ENCODE measurements at places on chromosomes 13 and 19. TPM values are rescaled to one million over a fixed set of nuclear protein-coding genes. Genes with fewer than 3 reads are reported as not detected.

Gene SHC2
- 3.3 TPM for total RNA-seq

Gene FREM2
- total RNA-seq, result not detected

Gene IFI30
- 23.1 TPM for total RNA-seq

Gene SHISA7
- not detected for total RNA-seq

Gene CNN1
- total RNA-seq, result 2.2 TPM

Gene GFY
- total RNA-seq, result not detected

Gene STOML3
- not detected for total RNA-seq

Gene POMP
- 154 TPM for total RNA-seq

Gene FFAR2
- total RNA-seq, result not detected

Gene CEACAM20
- total RNA-seq, result not detected

Gene EBI3
- 0.33 TPM for total RNA-seq

Gene LRRC4B
- not detected for total RNA-seq

Gene FAM216B
- not detected for total RNA-seq

Gene PNMA8A
- 2.1 TPM for total RNA-seq

Gene KRTDAP
- not detected for total RNA-seq

Gene INAFM1
- total RNA-seq, result 2.3 TPM

Gene TNNI3
- not detected for total RNA-seq

Gene ZNF260
- 9.0 TPM for total RNA-seq

Gene KCNN1
- not detected for total RNA-seq

Gene MTUS2
- 0.36 TPM for total RNA-seq

Gene ZSCAN4
- not detected for total RNA-seq

Gene C1QTNF9B
- total RNA-seq, result not detected

Gene TLE6
- 0.18 TPM for total RNA-seq

Gene ZNF132
- total RNA-seq, result 10.8 TPM

Gene KLF12
- 10.6 TPM for total RNA-seq
